Panc1 (cell line): ENCODE measurements at places on chromosomes 2 and 18.

DNA sequence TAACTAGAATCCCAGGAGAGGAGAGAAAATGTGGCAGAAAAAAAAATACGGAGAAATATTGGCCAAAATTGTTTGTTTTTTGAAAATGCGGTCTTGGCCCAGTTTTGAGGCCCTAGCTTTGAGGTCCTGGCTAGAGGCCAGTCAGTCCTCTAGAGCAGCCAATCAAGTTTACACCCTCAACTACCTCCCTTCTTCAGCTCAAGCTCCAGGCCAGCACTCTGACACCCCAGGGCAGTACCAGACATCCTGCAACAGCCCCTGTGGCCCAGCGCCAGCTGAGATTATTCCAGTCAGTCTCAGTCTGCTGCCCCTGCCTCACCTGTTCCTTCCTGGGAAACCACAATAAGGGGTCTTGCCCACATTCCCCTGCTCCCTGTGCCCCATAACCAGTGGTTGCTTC, 107.7 kb downstream of the UGGT1 start:
- no peak for DNase-seq

DNA sequence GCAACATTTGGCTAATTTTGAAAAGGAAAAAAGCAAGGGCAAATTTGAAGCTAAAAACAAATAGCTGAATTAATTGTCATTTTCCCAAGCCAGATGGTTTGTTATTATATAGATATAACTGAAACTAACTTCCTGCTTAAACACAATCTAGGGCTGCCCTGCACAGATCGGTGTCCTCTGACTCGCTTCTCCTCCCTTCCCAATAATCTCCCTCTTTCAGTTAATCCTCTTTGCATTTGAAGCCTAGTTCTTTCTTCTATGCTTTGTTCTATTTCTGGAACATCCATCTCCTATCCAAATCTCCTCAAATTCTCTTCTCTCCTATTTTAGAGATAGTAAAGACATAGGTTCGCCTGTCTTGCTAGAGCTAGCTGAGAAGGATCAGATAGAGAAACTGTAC, 328.1 kb downstream of the SLC8A1 start:
- DNase-seq, result no peak

DNA sequence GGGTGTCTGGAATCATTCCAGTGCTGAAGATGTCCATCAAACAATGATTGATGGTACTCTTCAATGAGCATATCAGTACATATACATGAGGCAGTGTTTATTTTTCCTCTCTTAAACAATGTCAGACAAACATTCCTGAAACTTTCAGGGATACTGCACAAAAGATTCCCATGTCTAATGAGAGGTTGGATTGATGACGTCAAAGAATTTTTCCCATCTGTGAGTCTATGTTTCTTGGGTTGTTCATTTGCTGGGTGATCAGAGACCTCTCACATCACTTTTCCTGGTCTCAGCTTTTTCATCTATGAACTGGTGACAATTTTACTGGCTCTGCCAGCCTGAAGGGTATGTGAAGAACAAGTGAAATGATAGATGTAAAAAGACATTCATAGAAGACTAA, 325.5 kb downstream of the EN1 start:
- DNase-seq, result no peak

GRCh38 chr2:177909962-177910361, 162.6 kb downstream of the PDE11A start:
- no peak for DNase-seq

DNA sequence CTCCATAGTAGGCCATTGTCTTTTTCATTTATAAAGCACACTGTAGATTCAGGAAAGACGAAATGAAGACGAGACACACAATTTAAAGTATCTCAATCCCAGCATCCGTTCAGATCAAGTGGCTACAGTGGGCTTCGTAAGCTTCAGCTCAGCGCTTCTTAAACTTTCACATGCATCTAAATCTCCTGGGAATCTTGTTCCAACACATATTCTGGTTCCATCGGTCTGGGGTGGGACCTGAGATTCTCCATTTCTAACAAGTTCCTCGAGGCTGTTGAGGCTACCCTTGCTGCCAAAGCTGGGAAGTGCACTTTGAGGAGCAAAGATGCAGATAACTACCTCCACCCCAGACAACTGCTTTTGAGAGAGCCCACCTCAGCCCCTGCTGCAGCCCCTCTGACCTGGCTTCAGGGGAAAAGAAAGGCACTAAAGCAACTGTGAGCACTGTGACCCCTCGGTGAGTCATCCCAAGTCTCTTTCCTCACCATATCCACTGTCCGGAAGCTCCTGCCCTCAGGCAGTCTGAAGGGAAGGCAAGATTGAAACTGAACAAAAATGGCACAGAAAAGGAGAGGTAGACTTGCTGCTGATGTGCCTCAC, 201.1 kb upstream of the FBXO11 start:
- DNase-seq, result peak; percentile 17

DNA sequence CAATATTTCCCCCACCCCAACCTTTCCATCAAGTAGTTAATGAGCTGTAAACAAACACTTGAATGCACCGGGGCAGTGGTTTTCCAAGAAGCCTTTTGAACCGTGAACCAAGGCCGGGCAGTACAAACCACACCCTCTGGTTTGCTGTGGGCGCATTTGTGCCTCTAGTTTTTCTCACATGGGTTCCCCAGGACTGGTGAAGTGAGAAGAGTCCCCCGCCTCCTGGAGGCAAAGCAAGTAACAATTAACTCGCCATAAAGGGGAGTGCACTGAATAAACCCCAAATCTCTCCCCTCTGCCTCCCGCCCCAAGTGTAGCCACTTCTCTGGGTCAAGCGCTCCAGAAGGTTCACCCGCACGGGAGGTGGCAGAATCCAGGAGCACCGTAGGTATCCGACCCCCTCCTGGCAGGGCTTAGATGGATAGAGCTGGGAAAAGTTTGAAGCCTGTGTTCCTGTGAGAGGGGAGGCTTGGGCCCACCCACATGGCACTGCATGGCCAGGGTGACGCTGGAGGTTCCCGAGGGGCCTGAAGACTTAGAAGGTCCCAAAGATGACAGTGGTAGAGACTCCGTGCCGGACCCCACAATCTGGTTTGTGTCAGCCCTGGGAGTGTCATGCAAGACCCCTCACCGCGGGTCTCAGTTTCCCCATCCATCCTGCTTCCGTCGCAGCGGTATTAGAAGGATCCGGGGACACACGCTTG, 182.2 kb downstream of the SMAD2 start:
- no peak for DNase-seq
